GM23248 (cell line): ENCODE measurements at places on chromosomes 7 and 10. TPM values are rescaled to one million over a fixed set of nuclear protein-coding genes. Genes with fewer than 3 reads are reported as not detected.

The ZDHHC6 gene
- total RNA-seq: 23.6 and 30.4 TPM in 2 replicates

DNA sequence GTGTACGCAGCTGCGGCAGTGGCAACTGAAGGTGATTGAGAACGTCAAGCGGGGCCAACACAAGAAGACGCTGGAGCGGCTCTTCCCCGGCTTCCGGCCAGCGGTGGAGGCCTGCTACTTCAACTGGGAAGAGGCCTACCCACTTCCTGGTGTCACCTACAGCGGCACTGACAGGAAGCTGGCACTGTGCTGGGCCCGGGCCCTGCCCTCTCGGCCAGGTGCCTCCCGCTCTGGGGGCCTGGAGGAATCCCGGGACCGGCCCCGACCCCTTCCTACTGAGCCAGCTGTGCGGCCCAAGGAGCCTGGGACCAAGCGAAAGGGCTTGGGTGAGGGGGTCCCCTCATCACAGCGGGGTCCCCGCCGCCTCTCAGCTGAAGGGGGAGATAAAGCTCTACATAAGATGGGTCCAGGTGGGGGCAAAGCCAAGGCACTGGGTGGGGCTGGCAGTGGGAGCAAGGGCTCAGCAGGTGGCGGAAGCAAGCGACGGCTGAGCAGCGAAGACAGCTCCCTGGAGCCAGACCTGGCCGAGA, 6.5 kb downstream of the ZSWIM8 start:
- H3K27ac ChIP-seq: no peak overlapping the region
- peaks cover 43% of the 10 kb centered on the region; the same call in 1 of the 2 replicates for H3K36me3 ChIP-seq
- no peak overlapping the region for H3K4me3 ChIP-seq
- H3K27me3 ChIP-seq: no peaks in the 10 kb centered on the region

The ANKRD2 gene
- total RNA-seq: not detected in 2 replicates

The CYP2C19 gene
- not detected in 2 replicates for total RNA-seq

The MRLN gene
- not detected in 2 replicates for total RNA-seq

The ZNF488 gene
- not detected in 2 replicates for total RNA-seq

The GDF2 gene
- total RNA-seq: not detected in 2 replicates

The VWA2 gene
- not detected in 2 replicates for total RNA-seq

GRCh38 chr7:69880840-69881239, 282.6 kb downstream of the AUTS2 start:
- no peak overlapping the region for H3K4me3 ChIP-seq
- DNase-seq: no peak
- no peaks in the 10 kb centered on the region for H3K4me1 ChIP-seq
- no peak overlapping the region for H3K27ac ChIP-seq

DNA sequence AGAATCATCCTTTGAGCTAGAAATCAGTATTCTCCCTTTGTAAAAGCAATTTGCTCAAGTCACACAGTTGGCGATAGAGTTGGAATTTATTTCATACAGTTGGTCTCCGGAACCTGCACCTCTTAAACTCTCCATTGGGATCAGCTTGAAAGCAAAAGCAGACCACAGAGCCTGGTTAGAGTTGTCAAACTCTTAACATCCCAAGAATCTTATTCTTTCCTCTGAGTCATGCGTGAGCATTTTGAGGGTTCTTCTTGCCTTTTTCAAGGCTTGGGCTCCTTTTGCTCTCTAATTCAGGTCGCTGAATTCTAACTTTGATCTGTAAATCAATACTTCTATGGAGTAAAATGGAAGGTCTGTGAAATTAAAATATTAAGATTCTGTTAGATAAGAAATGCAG, 19.6 kb upstream of the SCIN start:
- H3K4me3 ChIP-seq: no peak overlapping the region
- 0 out of 2 replicates have a peak, but pooled peaks cover 4% of the 10 kb centered on the region for H3K4me1 ChIP-seq
- peak; percentile 48 for DNase-seq

- DNase-seq: no peak
- H3K4me3 ChIP-seq: no peak overlapping the region
- H3K36me3 ChIP-seq: no peaks in the 10 kb centered on the region
- peaks cover 46% of the 10 kb centered on the region for H3K4me1 ChIP-seq
- H3K27me3 ChIP-seq: no peaks in the 10 kb centered on the region
- H3K27ac ChIP-seq: no peak overlapping the region
Observed at GRCh38 chr10:122849900-122850605, 4.4 kb upstream of the CUZD1 start.

DNA sequence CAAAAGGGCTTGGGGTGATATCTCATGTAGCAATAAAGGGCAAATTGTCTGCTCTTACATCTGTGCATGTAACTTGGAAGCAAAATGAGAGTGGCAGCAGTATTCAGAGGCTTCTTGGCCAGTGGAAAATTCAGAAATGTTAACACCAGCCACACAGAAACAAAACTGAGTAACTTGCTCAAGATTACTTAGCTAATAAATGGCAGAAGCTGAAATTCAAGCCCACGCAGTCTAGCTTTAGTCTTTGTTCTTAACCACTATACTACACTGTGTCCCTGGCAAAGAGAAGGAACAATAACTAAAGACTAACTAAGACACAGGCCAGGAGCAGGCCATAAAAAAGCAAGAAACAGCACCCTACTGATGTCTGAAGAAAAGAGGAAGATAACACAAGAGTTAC, 185.9 kb upstream of the ASAH2 start:
- no peak for DNase-seq
- H3K4me1 ChIP-seq: peaks cover 10% of the 10 kb centered on the region

- peaks cover 33% of the 10 kb centered on the region for H3K4me1 ChIP-seq
- no peak for DNase-seq
- H3K4me3 ChIP-seq: no peak overlapping the region
- H3K27ac ChIP-seq: no peak overlapping the region
- no peaks in the 10 kb centered on the region for H3K36me3 ChIP-seq
Observed at GRCh38 chr7:77450613-77451012, 34.5 kb upstream of the GSAP start.

- no peaks in the 10 kb centered on the region for H3K4me1 ChIP-seq
- no peaks in the 10 kb centered on the region for H3K36me3 ChIP-seq
- peaks cover 37% of the 10 kb centered on the region for H3K27me3 ChIP-seq
- DNase-seq: peak; percentile 54
- H3K4me3 ChIP-seq: peak overlapping the region; percentile 71
Observed at GRCh38 chr7:103989785-103990767, 618 bp upstream of the RELN start.

- no peak within 1 kb of the TSS for H3K27ac ChIP-seq
- DNase-seq: peak; percentile 95
- H3K36me3 ChIP-seq: no peaks in the 10 kb centered on the region
- peak within 1 kb of the TSS; percentile 84 for H3K4me3 ChIP-seq
Observed at GRCh38 chr7:130668258-130669084, at the start of gene COPG2. COPG2 (minus strand) TSS chr7:130668748; CDS start chr7:130668668, 80 bp downstream.

GRCh38 chr7:80095545-80095944, 39.1 kb upstream of the GNAI1 start:
- H3K4me1 ChIP-seq: peaks cover 5% of the 10 kb centered on the region
- H3K36me3 ChIP-seq: no peaks in the 10 kb centered on the region
- H3K4me3 ChIP-seq: no peak overlapping the region
- H3K27ac ChIP-seq: no peak overlapping the region
- DNase-seq: peak; percentile 59
- H3K27me3 ChIP-seq: no peaks in the 10 kb centered on the region

- H3K4me1 ChIP-seq: no peaks in the 10 kb centered on the region
- H3K4me3 ChIP-seq: no peak overlapping the region
- peaks cover 26% of the 10 kb centered on the region for H3K27me3 ChIP-seq
- DNase-seq: no peak
- no peaks in the 10 kb centered on the region for H3K36me3 ChIP-seq
Observed at GRCh38 chr10:127738512-127739424, 1.8 kb downstream of the FOXI2 start.

The CACNA2D1 gene
- total RNA-seq: 21.2 and 31.1 TPM in 2 replicates

DNA sequence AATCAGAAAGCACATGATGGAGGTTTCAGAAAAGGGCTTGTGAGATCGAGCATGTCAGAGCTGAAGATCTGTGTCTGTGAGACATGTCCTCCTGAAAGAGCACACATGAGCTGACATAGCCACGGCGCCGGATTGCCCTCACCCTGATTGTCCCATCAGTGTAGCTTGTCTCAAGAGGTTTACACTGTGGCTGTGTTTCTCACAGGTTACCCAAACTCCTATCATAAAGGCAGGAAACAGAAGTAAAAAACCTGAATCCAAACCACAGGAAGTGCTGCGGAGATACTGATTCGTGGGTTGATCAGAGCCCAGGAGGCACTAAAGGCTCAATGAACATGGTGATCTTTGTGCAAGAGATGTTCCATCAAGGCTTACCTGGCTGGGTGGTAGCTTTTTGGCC, 3.9 kb upstream of the ATP6V0E2 start:
- no peaks in the 10 kb centered on the region for H3K27me3 ChIP-seq
- DNase-seq: no peak
- no peaks in the 10 kb centered on the region; the same call in 1 of the 2 replicates for H3K4me1 ChIP-seq
- H3K27ac ChIP-seq: no peak overlapping the region
- H3K4me3 ChIP-seq: no peak overlapping the region

The UMAD1 gene
- total RNA-seq: 11.8 and 15.6 TPM in 2 replicates

DNA sequence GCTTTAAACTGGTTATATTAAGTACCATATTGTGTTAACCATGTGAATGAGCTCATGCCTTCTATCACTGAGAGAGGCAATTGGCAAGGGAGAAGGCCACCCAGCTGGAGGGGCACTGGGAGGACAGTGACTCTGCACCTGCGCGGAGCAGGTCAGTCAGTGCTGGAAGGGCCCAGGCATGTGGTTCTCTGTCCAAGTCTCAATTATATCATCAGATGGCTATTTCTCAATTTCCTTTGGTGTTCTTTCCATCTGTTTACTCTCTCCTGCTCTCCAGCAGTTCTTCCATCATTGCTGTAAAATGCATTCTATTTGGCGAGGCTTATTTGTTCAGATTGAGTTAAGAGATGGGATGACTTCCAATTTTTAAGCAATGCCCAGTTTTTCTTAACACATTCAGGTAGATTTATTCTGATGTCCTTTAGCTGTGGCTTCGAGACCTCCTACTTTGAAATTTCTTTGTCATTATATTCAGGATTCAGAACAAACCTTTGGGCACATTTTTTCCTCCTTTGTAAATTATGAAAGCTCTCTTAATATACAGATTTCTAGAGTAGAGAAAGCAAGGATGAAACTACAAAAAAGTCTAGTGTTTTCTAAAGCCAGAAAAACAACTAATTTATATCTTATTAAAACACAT, 159.3 kb downstream of the BMPER start:
- peaks cover 33% of the 10 kb centered on the region for H3K4me1 ChIP-seq
- H3K27me3 ChIP-seq: no peaks in the 10 kb centered on the region
- H3K4me3 ChIP-seq: no peak overlapping the region
- H3K27ac ChIP-seq: no peak overlapping the region
- peaks cover 54% of the 10 kb centered on the region for H3K36me3 ChIP-seq

GRCh38 chr7:79096361-79096805, 357.1 kb downstream of the MAGI2 start:
- H3K27me3 ChIP-seq: no peaks in the 10 kb centered on the region
- no peaks in the 10 kb centered on the region for H3K36me3 ChIP-seq
- peak overlapping the region; percentile 25 for H3K27ac ChIP-seq

The WDFY4 gene
- not detected in 2 replicates for total RNA-seq

The SH2B2 gene
- total RNA-seq: 0.86 and 7.1 TPM in 2 replicates

DNA sequence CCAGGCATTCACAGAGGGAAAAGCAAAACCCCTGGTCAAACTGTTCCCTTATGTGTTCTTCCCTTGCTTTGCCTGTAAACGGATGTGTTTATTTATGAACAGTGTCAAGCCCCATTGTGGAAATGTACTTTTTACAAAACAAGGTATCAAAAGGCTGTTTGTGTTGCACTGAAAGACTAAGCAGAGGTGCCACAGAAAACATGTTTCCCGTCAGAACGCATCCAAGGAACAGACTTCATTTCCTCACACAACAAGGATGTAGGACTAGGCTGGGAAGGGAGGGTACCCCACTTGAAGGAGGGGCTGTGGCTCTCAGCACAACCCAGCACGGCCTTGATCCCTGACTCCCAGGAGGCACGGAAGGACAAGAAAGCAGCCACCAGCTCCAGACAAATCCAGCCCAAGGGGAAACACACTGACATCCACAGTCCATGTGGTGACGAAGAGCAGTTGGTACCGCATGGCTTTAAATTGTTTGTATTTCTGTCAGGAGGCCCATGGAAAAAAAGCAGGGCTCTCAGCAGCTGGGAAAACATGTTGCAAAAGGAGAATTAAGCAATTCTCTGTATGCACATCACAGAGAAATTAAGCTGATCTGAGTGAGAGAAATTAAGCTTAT, 85.6 kb downstream of the RNF216 start:
- peak overlapping the region; percentile 99 for H3K27ac ChIP-seq
- no peaks in the 10 kb centered on the region for H3K27me3 ChIP-seq
- peaks cover 54% of the 10 kb centered on the region for H3K4me1 ChIP-seq
- H3K4me3 ChIP-seq: peak overlapping the region; percentile 63
- H3K36me3 ChIP-seq: no peaks in the 10 kb centered on the region

DNA sequence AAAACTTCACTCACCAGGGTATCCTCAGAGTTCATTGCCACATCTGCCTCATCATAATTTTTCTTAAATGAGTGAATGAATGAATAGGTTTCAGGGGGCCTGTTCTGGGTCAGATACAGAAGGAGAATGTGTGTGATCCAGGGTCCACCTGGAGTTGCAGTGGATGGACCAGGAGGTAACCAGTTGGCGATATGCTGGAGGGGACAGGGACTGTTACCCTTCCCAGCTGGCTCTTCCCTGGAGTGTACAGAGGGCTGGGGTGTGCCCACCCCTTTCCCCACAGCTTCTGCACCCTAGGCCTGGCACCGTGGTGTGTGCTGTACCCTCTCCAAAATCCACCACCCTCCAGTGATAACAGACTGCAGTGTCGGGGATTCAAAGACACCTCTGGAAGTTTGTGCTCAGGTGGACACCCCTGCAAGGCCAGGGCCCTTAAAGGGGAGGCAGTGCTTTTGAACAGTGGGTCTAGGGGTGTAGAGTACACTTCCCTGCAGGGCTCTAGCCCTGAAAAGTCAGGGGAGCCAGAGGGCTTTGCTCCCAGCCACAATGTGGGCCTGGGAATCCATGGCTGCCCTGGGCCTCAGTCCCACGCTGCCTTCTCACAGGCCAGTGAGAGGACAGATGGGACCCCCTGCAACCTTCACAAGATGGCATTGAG, 134.4 kb upstream of the UNC5B start:
- H3K4me1 ChIP-seq: no peaks in the 10 kb centered on the region
- peaks cover 32% of the 10 kb centered on the region for H3K27me3 ChIP-seq
- no peak overlapping the region for H3K27ac ChIP-seq
- no peaks in the 10 kb centered on the region for H3K36me3 ChIP-seq
- DNase-seq: no peak
- H3K4me3 ChIP-seq: no peak overlapping the region

DNA sequence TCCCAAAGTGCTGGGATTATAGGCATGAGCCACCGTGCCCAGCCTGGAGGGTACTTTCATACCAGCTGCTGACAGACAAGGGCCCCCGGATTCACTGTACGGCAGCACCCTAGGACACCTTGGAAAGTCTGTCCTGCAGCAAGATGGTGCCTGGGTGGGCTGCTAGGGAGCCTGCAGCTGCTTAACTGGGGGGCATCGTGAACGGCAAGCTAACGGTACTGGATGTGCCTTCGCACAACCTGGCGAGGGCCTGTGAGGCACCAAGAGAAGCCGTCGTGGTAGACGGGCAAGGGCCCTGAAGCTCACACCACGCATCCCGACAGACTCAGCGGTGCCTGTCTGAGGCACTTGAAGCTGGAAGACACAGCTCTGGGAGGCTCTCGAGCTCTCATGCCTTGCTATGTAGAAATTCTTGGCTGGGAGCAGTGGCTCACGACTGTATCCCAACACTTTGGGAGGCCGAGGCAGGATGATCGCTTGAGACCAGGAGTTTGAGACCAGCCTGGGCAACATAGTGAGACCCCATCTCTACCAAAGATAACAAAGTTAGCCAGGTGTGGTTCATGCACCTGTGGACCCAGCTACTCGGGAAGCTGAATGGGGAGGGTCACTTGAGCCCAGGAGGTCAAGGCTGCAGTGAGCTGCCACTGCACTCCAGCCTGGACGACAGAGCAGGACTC, 9.4 kb downstream of the BRAT1 start:
- H3K4me3 ChIP-seq: no peak overlapping the region
- no peaks in the 10 kb centered on the region for H3K4me1 ChIP-seq
- no peak for DNase-seq
- no peaks in the 10 kb centered on the region; the same call in 1 of the 2 replicates for H3K36me3 ChIP-seq
- no peaks in the 10 kb centered on the region for H3K27me3 ChIP-seq
